ENCODE measurements at places on chromosomes 6 and 20.

DNA sequence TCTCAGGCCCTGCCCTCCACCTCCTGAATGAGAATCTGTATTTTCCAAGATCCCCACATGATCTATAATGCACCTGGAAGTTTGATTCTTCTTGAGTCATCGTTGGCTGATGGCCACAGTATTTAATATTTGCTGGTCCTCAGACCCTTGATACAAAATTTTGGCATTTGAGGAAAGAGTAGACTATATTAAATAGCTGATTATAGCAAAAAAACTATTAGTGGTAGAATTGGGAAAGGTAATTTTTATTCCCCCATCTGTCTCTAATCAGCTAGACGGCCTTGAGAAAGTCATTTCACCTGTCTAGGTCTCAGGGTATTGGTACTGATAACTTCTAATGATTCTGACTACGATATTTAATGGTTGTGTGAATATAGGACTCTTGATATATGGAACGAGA, 176.8 kb downstream of the BMP2 start:
- DNase-seq, result no peak

DNA sequence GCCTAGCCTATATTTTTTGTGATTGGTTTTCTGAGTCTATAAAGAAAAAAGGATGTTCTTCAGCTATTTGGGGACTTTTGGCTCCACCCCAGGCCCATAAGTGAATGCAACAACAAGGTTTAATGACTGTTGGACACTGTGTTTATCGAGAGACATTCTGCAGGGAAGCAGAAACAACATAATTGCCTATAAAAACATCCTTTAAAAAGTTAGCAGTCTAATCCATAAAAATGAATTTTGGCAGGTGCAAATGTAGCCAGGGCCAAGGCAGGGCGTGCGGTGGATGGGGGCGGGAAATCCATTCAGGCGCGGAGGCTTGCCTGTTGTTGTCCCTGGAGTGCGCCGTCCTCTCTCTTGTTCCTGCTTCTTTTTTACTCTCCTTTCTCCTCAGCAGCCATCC, 99.3 kb downstream of the PAX1 start:
- no peak for DNase-seq

- DNase-seq, result no peak
Measured at GRCh38 chr20:23201658-23202057, 115.5 kb upstream of the CD93 start.

- DNase-seq, result no peak
Measured at GRCh38 chr6:52843605-52844004, 3.0 kb upstream of the GSTA5 start.

DNA sequence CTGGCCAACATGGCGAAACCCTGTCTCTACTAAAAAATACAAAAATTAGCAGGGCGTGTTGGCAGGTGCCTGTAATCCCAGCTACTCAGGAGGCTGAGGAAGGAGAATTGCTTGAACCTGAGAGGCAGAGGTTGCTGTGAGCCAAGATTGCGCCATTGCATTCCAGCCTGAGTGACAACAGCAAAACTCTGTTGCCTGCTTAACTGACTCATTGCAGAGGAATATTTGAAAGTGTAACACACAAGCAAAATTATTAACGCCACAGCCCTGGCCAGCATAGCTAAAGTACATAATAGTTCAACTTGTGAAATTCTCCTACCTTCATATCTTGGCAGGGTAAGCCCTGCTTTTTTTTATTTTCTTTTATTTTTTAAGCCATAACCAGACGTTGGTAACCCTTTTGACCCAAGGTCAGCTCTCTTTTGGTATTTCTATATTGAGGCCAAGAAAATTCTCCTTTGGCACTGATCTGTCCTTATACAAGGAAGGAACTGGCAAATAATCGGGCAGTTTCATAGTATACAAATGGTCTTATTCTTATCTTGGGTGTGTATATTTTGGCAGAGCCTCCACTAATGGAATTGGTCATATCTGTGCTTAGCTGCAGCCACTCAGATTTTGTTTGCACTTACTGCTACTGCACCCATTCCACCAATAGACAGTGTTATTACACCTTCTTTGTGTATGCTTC, 4.0 kb upstream of the ADGRF5 start:
- peak; percentile 68 for DNase-seq

- DNase-seq, result no peak
Measured at GRCh38 chr6:43016176-43016942, 2.3 kb downstream of the KLHDC3 start.

GRCh38 chr6:21665392-21666200, 72.0 kb downstream of the SOX4 start:
- no peak for DNase-seq

DNA sequence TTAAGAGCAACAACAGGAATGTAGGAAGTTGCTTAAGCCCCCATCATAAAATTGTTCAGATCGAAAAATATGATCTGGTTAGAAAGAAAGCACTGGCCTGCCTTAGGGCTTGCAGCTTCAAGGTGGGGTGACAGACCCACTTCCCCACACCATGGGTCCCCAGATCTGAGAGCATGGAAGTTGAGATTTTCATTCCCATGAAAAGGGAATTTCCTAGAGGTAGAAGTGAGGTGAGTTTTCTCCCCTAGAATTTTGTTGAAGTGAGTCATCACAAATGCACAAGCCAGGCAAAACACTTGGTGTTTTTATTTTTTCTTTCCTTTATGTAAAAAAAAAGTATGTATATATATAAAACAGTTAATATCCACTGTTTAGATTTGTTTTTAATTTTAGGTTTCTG, 213.6 kb upstream of the SUPT3H start:
- DNase-seq, result no peak

DNA sequence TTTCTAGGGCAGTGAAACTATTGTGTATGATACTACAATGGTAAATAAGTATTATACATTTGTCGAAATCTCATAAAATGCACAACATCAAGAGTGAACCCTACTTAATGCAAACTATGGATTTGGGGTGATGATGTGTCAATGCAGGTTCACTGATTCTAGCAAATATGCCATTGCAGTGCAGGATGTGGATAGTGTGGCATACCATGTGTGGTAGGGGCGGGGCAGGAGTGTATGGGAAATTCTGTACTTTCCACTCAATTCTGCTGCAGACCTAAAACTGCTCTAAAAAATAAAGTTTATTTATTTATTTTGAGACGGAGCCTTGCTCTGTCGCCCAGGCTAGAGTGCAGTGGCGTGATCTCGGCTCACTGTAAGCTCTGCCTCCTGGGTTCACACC, 44.3 kb downstream of the ABHD12 start:
- no peak for DNase-seq

- DNase-seq, result no peak
Measured at GRCh38 chr20:58839991-58840747, 10.5 kb downstream of the GNAS-AS1 start.

DNA sequence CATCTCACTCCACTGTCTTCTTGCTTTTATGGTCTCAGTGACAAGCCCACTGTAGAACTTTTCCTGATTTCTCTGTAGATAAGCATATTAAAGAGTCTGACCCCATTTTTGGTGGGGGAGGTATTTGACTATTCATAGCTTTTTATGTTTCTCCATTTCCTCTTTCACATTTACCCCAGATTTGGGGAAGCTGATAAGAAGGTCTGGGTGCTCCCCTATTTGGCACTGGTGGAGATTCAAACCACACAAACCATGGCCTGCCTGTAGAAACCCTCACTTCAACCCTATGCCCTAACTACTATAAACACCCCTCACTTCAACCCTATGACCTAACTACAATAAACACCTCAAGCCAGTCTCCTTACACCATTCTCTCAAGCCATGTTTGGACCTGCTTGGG, 196.2 kb upstream of the SYNDIG1 start:
- DNase-seq, result no peak

DNA sequence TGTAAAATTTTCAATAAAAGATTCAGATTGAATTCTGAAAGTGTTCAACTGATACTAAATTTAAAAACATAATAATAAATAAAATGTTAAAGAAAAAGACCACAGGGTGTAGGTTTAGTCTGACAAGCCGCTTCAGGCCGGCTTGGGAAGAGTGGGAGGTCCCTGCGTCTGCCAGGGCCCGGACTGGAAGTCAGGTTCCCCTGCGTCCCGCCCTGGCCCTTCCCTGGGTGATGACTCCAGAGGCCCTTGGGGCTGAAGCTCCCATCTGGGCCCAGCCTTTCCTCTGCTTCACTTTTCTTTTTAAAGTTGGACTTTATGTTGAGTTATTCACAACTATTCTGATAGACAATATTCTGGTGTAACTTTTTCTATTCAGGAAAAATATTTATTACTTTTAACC, 93.3 kb downstream of the SMOC2 start:
- no peak for DNase-seq

GRCh38 chr6:142942805-142943227, 2.2 kb downstream of the HIVEP2 start:
- no peak for DNase-seq

GRCh38 chr6:83470001-83470400, 39.1 kb upstream of the ME1 start:
- no peak for DNase-seq

GRCh38 chr6:143059663-143060353, 881 bp upstream of the AIG1 start:
- peak; percentile 64 for DNase-seq

- DNase-seq, result no peak
Measured at GRCh38 chr6:3872370-3872854, 23.2 kb downstream of the FAM50B start.

GRCh38 chr20:53645582-53645897, 51.9 kb upstream of the ZNF217 start:
- no peak for DNase-seq

GRCh38 chr6:7544597-7544996, 3.1 kb downstream of the DSP start:
- no peak for DNase-seq

- no peak for DNase-seq
Measured at GRCh38 chr6:168708526-168708925, 267.5 kb downstream of the SMOC2 start.

- DNase-seq, result no peak
Measured at GRCh38 chr6:163339466-163339865, 75.1 kb upstream of the QKI start.

DNA sequence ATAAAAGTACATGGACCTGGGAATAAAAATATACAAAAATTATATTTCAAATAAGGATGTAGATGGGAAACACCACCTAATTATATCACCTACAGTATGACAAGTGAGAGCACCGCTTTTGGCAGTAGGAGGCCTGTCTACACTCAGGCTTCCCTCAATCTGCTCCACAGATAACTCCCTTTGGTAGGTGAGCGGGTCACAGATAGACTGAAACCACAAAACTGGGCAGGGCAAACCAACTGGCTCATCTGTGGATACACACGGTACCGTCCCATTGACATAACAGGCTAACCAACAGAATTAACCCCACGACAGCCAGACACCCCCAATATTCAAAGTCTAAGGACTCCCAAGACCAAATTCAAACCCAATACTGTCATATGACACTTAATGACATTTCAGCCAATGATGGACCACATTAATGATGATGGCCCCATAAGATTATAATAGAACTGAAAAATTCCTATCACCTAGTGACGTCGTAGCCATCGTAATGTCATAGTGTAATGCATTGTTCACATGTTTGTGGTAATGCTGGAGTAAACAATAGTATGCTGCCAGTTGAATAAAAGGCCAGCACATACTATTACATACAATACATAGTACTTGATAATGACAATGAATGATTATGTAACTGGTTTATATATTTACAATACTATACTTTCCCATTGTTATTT, 109.7 kb downstream of the MBOAT1 start:
- DNase-seq, result no peak

DNA sequence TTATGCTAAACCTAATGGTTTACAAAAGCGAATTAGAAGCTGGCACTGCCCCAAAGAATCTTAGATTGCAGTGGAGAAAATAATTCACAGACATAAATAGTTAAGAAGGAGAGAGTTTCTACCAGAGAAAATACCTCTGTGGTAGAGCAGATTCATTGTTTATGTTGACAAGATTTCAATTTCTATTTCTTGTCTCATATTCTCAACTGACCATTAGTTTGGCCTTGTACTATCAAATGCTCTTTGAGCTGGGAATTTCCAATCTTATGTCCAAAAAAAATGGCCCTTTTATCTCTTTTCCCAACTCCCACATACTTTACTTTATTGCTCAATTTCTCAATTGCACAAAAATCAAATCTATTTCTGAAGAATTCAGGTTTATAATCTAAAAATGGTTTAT, 804.1 kb upstream of the CITED2 start:
- DNase-seq, result no peak

GRCh38 chr20:36394340-36394965, 88.3 kb downstream of the DLGAP4 start:
- DNase-seq, result no peak

DNA sequence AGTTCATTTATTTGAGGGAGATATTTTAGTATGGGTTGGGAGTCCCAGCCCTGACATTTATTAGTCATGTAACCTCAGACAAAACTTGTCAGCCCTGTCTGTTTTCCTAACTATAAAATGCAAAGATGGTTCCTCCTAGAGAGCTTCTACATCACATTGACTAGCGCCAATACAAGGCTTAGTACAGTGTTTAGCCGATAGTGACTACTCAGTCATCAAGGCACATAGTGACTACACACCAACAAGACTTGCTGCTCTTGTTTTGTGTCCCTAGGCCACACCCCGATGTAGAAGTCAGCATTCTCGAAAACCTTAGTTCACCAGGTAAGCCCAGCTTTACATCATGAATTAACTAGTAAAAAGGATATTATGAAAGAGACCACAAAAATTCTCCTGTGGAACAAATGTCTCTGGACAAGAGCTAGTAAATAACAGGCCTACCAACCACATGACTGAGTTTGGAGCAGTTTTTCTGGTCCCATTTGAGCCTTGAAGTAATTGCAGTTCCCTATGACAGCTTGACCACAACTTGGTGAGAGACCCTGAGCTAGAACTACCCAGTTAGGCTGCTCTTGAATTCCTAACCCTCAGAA, 68.8 kb downstream of the PFDN4 start:
- no peak for DNase-seq

- DNase-seq, result no peak
Measured at GRCh38 chr6:36730424-36731380, 33.1 kb downstream of the RAB44 start.

- peak; percentile 9 for DNase-seq
Measured at GRCh38 chr6:115896538-115897129, 164.1 kb downstream of the FRK start.

GRCh38 chr6:67722861-67723261, 912.2 kb upstream of the ADGRB3 start:
- DNase-seq, result no peak

DNA sequence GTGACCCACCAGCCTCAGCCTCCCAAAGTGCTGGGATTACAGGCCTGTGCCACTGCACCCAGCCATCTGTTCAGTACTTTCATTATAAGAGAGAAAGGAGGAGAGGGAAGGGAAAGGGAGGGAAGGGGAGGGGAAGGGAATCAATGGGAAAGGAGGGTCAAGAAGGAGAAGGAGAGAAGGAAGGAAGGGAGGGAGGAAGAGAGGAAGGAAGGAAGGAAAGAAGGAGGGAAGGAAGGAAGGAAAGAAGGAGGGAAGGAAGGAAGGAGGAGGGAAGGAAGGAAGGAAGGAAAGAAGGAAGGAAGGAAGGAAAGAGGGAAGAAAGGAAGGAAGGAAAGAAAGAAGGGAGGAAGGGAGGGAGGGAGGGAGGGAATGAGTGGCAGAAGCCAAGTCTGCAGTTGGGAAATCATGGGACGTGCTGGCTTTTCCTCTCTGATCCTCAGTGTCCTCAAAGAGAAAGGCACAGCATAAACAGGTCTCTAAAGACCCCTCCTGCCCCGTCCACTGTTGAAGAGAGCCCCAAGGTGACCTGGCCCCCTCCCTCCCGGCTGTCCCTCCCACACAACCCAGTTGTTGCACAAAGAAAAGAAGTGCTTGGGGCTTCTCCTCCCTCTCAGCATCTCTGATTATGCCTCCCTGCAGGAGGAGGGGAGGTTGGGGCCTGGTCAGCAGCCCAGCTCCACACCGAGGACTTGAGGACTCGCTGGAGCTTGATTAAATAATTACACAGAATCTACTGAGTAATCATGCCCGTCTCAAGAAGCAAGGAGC, 69.1 kb upstream of the TOP1 start:
- no peak for DNase-seq

- DNase-seq, result no peak
Measured at GRCh38 chr6:20415712-20416454, 14.2 kb downstream of the E2F3 start.
